Uterus (tissue), 4 donors: ENCODE measurements at places on chromosomes 2 and 18.

DNA sequence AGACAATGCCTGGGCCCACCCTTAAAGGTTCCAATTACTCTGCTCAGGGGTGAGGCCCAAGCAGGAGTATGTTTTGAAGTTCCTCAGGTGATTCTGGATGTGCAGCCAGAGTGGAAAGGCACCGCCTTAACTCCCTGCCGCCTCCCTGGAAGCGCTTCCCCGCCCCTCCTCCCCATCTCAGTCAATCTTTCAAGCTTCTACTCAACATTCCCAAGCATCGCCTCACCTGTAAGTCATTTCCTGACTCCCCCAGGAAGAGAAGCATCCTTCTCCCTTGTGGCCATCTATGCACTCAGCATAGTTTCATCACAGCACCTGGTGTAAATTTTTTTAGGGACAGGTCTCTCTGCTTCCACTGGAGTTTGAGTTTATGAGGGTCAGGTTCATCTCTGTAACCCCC lies 67.5 kb downstream of the MYL12B start:
- no peak for DNase-seq

- no peak for DNase-seq
Observed at GRCh38 chr2:176562359-176563078, 293.3 kb downstream of the MTX2 start.

DNA sequence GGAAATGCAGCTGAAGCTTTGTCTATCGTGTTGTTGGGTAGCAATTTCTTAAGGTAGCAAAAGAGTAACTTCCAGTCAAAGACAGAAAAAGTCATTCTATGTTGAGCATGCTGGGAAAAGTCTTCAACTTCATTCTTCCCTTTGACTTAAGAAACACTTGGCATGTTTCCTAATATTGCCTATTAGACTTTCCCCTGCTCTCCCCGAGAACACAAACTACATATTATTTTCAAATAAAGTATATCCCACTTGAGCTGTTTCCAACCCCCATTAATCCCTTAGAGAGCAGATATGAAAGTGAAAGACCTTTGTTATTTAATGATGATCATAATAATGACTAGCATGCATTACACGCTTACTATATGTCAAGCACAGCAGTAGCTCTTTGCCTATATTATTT lies 136.0 kb upstream of the SPOPL start:
- DNase-seq, result no peak

DNA sequence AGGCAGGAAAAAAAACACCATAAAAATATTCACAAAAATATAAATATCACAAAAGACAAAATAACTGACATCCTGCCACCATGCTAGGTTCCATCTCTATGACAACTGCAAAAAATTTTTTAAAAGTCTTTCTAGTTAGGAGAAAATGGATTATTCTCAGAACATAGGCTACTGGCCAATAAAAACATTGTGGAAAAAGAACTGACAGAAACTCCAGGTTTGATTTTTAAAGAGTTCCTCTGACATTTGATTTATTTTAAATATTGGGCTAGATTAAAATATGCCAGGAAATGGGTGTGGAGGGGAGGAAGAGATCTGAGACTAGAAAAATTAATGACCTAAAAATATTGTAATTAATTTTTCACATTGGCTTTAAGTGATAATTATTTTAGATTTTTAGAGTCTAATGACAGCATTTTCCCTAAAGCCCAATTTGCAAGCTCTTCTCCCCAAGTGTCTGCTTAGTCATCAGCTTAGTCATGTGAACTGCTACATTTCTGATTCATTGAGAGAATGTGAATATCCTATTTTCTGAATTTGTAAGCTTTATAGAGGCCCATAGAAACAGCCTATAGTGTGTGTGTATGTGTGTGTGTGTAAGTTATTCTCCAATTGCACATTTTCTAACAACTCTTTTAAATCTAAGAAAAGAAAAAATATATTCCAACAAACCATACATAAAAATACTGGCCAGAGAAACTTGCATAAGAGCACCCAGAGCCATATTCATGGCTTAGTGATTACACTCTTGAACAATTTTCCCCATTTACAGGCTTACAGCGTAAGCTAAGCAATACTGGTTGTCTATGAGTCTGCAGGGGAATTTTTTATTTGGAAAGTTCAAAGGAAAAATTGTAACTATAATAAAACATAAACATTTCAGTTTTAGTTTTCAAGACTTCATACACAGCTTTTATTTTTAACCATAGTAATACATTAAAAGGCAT lies 48.4 kb downstream of the TMEFF2 start:
- DNase-seq, result no peak

DNA sequence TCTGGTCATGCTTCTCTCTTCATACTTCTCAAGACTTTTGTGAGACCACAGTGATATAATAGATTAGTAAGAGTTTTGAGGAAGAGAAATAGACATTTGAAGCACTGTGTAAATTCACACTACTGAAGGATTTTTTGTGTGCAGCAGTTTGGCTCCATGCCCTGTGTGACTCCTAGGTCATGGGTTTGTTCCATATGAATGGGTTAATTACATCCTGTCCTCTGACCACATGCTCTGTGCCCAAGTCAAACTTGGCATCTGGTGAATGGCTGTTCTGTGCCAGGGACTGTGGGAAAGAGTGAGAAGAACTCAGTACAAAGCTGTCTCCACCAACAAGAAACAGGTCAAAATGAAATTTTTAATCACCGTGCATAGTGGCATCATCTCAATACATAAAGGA lies 304.0 kb downstream of the LNPK start:
- DNase-seq, result no peak

- no peak for DNase-seq
Observed at GRCh38 chr2:203763241-203763937, 57.0 kb downstream of the CD28 start.

DNA sequence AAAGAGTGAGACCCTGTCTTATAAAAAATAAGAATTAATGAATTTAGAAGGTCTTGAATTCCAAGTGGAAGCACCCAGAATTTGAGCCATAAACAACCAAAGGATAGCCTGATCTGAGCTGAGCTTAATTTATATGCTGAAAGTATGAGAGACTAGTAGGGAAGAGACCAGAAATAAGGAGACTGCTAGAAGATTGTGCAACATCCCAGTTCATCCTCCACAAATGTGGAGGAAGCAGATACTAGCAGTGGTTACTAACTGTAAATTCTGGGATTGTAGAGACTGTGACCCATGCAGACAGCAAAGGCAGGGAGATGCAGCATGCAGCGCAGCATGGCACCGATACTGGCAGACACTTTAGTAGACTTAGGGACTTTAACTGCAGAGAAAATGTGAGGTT lies 1.5 kb upstream of the SULT1C2 start:
- DNase-seq, result no peak
